ENCODE measurements at places on chromosomes 3 and 15.

DNA sequence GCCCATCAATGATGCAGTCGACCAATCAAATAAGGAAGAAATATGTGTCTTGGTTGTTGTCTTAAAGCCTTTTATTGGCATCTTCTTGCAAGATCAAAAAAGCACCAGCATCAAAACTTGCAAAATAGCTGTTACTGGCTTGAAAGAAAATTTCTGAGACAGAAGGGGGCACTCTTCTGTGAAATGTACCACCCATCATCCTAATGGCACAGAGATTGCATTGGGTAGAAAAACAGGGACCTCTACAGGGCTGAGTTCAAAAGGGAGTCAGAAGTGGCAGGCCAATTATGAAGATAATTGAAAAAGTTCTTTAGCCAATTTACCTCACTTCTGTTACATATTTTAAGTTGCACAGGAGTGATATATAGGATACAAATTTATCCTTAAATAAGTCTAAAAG, 122.3 kb upstream of the GPR149 start:
- DNase-seq: peak; percentile 26

GRCh38 chr3:120062474-120062873, 31.8 kb downstream of the GSK3B start:
- DNase-seq: peak; percentile 15

- no peak for DNase-seq
Measured at GRCh38 chr3:23874359-23875112, 42.3 kb downstream of the NKIRAS1 start.

DNA sequence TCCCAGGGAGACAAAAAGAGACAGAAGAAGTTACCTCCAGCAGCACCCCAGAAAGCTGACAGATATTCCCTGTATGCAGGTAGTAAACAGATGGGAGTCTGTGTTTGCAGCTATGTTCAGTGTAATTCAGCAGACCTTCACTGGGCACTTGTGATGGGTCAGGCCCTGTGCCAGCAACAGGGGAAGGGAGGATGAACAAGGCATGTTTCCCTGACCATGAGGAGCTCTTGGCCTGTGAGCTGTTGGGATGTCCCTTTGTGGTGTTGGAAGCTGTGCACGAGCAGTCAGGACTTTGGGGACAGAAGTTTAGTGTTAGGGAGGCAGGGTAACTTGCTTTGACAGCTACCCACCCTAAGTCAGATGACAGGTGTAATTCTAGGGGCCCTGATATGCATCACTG, 106.0 kb upstream of the TRIM42 start:
- DNase-seq: no peak

GRCh38 chr3:145798007-145798406, 363.0 kb downstream of the PLOD2 start:
- no peak for DNase-seq

DNA sequence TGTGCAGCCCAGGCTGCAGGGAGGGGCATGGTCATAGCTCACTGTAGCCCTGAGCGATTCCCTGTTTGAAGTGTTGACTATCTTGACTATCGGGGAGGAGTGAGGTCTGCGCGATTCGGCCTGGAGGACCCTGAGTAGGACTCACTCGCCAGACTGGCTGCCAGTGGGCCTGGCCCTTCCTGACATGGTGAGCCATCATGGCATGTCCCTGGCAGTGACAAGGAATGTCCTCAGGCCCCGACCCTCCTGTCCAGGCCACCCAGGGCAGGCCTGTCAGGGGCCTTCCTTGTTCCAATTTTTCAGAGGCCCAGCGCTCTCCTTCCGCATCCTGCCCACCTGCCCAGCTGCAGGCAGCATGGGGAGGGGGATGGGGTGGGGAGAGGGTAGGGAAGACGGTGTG, 5.2 kb upstream of the OCA2 start:
- no peak for DNase-seq

GRCh38 chr3:156751461-156752025, 74.6 kb upstream of the LEKR1 start:
- DNase-seq: peak; percentile 60

DNA sequence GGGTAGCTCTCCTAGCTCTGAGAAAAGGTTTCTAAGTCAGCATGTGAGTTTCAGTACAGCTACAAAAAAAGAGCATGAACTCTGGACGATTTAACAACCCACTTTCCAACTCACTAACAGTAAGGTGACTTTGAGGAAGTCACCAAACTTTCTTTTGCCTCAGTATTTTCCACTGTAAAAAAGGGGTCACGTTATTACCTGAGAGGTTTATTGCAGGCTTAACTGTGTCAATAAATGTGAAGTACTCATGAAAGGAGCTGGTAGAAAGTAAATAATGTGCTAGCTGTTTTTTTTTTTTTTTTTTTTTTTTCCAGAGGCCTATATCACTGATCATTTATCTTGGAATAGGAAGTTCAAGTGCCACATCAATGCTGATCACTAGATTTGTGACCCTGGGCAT, 89.3 kb downstream of the PLSCR2 start:
- DNase-seq: no peak

DNA sequence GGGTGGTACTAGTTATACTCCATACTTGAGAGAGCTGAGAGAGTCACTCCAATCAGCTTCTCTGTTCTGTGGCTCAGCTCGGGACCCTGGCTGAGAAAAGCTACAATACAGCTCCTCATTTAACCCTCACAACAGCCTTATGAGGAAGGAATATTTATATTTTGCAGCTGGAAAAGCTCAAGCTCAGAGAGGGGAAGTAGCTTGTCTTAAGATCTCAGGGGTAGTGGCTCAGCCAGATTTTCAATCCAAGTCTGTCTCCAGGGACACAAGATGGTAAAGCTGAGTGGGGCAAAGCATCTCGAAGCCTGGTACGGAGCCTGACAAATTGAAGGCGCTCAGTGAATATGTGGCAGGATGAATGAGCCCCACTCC, 14.8 kb downstream of the SCAMP2 start:
- no peak for DNase-seq

DNA sequence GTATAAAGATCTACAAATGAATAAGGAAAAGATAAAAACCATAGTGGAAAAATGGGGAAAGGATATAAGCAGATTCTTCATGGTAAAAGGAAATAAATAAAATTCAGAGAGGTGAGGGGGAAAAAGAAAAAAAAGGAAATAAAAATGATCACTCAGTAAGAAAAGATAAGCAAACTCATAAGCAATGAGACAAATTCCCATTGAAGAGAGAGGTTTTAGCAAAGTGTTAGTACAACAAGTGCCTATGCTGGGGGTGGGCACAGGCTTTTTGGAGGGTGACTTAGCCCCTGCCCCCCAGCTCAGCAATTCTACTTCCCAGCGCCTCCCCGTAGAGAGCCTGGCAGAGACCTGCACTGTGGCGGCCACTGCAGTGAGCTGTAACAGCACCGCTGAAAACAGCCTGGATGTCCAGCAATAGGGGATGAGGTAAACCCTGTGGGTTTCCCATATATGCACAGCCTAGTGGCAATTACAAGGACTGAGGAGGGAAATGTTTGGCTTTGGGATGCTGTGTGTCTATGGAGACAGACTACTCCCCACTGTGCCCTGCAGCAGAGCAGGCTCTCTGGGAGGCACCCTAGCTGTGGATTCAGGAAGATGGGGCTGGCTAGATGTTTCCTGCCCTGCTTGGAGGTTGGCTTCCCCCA, 23.7 kb upstream of the SFMBT1 start:
- no peak for DNase-seq

DNA sequence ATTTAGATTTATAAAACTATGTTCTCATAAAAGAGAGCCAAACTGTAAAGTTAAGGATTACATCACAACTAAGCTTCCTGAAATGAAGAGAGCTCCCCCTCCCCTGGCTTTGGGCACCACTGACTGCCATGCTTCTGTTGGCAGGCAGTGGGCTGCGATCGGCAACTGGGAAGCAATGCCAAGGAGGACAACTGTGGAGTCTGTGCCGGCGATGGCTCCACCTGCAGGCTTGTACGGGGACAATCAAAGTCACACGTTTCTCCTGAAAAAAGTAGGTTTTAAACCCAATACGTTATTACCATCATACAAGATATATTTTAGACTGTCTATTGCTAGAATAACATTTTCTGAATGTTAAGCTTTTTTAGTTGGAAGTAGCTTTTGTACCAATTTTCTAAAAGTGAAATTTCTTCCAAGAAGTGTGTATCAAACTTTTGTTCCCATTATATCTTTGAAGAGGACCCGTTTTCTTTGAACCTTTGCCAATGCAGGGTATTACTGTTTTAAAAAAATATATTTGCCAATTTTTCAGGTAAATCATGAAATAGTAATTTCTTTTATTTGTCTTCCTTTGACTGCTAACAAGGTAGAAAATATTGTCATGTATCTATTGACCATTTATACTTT, 184.1 kb downstream of the ADAMTSL3 start:
- DNase-seq: peak; percentile 46

DNA sequence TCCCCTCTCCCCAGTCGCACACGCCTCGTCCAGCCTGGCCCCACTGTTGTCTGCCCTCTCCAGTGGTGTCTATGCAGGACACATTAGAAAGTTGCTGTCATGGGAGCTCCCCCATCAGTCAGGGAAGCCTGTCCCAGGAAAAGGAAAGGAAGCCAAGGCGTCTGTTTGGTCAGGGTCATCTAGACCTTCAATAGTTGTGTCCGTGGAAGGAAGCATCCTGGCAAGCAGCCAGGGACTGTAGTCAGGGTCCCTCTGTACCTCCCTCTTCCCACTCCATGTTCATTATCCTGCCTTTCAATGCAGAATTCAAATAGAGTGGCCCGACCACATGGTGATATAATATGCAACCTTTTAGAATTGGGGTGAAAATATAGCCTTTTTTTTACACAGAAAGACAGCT, 60.7 kb upstream of the RAB6B start:
- no peak for DNase-seq

GRCh38 chr3:152177757-152178156, 91.0 kb upstream of the MBNL1 start:
- DNase-seq: no peak

GRCh38 chr3:46866032-46866595, 2.9 kb upstream of the MYL3 start:
- DNase-seq: no peak

GRCh38 chr15:25060472-25060803, 105.7 kb downstream of the SNRPN start:
- DNase-seq: no peak

DNA sequence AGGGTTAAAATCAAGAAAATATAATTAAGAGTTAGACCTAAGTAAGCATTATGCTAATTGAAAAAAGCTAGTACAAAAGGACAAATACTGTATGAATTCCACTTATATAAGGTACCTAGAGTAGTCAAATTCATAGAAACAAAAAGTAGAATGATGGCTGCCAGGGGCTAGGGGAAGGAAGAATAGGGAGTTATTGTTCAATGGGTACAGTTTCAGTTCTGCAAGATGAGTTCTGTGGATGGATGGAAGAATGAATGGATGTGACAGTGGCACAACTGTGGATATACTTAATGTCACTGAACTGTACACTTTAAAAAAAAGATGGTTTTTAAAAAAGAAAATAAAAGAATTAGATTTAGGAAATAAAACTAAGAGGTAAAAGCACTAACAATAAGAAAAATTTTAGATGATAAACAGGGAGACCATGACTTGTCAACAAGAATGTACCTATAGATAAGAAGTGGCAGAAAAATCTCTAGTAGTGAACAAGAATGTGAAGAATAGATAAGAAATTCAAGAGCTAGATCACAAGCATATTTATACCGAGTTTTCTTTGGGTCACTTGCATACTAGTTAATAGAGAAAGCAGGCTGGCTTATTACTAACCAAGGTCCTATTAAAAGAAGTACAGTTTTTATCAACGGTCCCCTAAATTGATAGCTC, 5.5 kb downstream of the IFT80 start:
- no peak for DNase-seq

GRCh38 chr3:123651449-123652341, 66.8 kb upstream of the HACD2 start:
- no peak for DNase-seq

DNA sequence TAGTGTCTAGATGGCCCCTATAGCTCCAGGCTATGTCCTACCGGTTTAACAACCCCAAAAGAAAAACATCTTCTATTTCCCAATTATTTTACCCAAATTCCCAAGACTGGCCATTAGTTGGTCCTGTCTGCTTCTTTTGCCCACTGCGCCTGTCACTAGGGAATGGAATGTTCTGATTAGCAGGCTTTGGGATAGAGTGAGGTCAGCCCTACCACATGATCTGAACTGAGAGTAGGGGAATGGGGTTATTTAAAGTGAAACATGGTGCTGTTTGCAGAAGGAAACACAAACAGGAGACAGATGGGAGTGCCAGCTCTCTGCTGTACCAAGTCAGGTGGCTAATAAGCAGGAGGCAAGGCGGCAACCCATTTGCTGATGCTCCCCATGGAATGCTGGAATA, 635.6 kb upstream of the CFAP20DC start:
- DNase-seq: no peak

- no peak for DNase-seq
Measured at GRCh38 chr15:66721501-66721937, 19.5 kb downstream of the SMAD6 start.

GRCh38 chr3:52046186-52046901, 10.0 kb downstream of the DUSP7 start:
- DNase-seq: no peak

GRCh38 chr3:133474251-133474801, 74.5 kb downstream of the BFSP2 start:
- no peak for DNase-seq

DNA sequence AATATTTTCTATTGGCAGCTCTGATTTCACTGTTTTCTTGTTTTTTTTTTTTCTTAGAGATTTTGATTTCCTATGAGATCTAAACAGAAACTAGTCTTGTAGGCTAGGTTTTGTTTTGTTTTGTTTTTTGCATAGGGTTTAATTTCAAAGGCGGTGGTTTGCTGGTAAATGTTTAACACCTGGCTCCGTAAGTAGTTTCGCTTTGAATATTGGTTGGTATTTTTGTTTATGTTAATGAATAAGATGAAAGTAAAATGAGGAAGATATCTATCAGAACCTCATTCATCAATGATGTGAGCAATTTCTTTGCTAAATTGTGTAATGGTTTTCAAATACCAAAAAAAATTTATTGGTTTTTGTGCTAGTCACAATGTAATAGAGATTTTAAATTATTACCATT, 39.7 kb upstream of the TM4SF1 start:
- no peak for DNase-seq

GRCh38 chr3:59559721-59560435, 510.1 kb upstream of the CFAP20DC start:
- peak; percentile 28 for DNase-seq

DNA sequence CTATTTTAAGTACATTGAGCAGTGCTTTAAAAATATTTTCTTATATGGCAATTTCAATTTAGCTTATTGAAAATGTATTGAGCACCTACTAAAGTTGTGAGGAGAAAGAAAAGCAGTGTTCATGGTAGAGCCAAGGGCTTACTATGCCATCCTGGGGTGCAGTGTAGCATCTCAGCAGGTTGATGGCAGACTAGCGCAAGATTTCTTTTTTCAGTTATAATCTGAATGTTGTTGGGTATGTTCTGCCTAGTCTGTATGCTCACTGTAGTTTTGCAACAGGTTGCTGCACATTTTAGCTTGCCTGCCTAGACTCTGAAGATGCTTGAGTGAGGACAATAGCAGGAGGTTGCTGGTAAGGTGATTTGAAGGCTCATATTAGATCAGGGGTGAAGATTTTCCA, 103.1 kb upstream of the UNC13C start:
- DNase-seq: no peak

GRCh38 chr15:48929661-48930060, 34.1 kb downstream of the SHC4 start:
- no peak for DNase-seq

- peak; percentile 46 for DNase-seq
Measured at GRCh38 chr15:74036271-74037170, 42.0 kb downstream of the PML start.

- no peak for DNase-seq
Measured at GRCh38 chr3:161393310-161393709, 22.0 kb upstream of the SPTSSB start.

GRCh38 chr15:63274427-63274826, 3.0 kb upstream of the APH1B start:
- peak; percentile 64 for DNase-seq

All from NB4 (cell line).